ENCODE measurements at places on chromosomes 4 and X.

GRCh38 chrX:10753116-10753515 lies 132.7 kb upstream of the MID1 start:
- DNase-seq, result no peak

DNA sequence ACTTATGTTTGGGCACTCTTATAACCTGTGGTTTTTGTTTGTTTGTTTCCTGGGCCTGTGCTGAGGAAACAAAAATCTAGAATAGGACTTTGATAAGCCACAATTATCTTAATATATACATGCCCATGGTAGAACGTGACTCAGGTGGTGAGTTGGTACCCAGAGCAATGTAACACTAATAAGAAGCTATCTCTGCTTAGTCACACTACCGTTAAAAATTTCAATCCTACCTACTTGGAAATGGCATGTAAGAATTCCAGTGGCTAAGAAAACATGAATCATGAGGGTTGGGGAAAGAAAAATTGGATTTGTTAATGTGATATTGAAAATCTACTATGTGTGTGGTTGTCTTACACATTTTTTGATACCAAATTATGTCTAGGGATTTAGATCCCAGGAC lies 30.5 kb upstream of the ADGRG2 start:
- DNase-seq, result no peak

- DNase-seq, result no peak
These were observed 952 bp downstream of the ARSD start for GRCh38 chrX:2928191-2928582.

- no peak for DNase-seq
These were observed 37.6 kb downstream of the CCNQ start for GRCh38 chrX:153561337-153561736.

DNA sequence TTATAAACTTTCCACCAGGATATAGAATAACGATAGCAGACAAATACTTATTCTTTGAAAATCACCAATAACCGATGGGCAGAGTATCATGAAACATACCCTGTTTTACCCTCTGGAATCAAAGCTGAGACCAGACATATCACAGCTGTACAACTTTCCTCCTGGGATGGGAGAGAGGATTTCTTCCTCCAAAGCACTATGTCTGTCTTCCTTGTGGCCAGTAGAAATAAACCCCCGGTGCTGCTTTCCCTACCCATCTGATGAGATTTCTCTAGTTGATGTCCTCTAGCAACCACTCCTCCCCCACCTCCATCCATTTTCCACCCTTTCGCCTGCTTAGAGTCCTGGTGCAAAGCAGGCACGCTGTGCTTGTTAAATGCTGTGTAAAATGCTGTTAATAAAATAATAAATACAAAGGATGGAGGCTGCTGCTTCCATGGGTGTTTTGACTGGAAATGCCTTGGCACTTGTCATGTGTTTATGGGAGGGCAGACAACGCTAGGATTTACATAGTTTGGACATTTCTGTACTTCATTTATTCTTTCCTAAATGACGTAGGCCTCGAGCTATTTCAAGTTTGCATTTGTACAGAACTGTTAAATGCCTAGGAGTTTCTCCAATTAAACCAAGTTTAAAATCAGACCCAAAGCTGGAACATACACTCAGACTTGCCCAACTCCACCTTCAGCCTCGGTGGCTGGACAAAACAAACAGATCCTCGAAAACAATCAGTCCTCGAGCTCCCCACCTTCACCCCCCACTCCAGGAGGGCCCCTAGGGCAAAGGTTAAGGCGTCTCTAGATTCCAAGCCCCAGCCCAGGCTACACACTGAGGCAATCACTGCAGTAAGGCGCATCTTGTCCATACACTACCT lies 10.1 kb downstream of the BCOR start:
- DNase-seq, result no peak

DNA sequence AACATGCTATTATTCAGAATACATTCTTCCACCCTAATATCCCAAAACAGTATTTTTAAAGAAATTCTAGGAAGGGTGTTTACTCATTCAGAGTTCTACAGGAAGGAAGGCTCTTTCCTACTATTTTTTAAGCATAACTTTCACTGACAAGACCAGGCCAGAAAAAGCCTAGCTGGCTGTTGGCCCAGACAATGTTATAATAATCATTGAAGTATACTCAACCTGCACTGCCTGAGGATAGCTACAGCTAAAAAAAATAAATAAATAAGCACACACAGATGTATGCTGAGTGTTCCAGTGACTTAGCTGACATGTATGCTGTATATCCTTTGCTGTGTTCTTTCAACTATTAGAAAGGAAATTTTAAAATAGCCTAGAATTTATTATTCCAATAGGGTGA lies 145.8 kb upstream of the SPRY1 start:
- no peak for DNase-seq

GRCh38 chr4:70678383-70678999 lies 9.8 kb upstream of the UTP3 start:
- DNase-seq, result no peak

GRCh38 chrX:95346856-95347255 lies 1337.8 kb upstream of the DIAPH2 start:
- no peak for DNase-seq

DNA sequence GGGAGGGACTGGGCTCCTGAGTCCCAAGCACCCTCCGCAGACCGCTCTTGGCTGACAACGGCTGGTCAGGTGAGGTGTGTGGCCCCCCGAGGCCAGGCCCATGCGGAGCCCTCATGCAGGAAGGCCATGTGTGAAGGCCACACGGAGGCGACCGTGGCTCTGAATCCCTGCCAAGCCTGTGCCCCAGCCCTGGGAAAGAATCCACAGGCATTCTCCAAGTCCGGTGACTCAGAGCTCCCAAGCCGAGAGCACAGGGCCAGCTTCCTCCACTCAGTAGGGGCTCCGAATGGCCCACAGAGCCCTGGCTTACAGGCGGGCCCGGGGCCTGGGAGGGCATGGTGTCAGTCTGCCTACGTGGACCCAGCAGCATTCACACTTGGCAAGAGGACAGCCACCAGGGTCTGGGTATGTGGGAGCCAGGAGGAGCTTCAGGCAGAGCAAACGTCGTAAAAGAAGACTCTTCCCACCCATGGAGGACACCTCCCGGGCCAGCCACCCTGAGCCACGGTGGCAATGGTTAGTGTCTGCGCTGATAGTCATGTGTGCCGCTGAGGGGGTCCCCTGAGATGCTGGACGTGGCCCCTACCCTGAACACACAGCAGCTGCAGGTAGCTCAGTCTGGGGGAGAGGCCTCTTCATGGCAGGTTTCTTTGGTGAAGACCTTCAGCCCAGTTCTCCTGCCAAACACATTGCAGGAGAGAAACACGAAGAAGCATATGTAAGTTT lies 105.7 kb downstream of the PSAPL1 start:
- no peak for DNase-seq

- no peak for DNase-seq
These were observed 246.9 kb downstream of the FBXO8 start for GRCh38 chr4:174036576-174036975.

DNA sequence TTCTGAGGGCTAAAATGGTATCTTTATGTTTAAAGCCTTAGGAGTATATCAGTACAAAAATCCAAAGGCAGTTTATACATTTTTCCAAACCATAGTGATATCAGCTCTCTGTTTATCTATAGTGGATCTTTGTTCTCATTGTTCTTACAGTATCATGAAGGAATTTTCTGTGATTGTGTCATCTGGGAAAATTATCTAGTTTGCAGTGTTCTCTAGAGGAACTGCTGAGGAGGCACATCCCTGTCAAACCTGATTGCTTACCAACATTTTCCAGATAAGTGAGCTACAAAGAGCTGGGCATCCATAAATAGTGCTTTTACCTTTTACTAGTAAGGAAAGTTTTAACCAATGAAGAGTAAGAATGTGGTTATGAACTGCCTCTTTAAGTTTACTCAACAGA lies 44.9 kb upstream of the SLC25A31 start:
- no peak for DNase-seq

DNA sequence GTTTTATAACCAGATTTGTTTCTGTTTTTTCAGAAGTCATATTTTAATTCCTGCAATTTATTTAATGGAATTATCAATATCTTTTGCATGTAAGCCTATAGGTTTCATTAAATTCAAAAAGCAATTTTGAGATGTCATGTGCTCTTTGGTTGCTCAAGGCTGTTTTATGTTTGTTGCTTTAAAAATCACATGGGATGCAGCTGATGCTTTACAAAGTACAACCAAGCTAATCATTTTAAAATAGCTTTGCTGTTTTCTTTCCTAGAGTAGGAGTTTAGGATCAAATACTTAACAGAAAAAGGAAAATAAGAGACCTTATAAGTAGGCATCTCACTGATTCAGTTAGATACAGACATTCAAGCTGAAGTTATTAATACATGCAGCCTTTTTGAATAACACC lies 11.3 kb downstream of the CPEB2 start:
- DNase-seq, result no peak

DNA sequence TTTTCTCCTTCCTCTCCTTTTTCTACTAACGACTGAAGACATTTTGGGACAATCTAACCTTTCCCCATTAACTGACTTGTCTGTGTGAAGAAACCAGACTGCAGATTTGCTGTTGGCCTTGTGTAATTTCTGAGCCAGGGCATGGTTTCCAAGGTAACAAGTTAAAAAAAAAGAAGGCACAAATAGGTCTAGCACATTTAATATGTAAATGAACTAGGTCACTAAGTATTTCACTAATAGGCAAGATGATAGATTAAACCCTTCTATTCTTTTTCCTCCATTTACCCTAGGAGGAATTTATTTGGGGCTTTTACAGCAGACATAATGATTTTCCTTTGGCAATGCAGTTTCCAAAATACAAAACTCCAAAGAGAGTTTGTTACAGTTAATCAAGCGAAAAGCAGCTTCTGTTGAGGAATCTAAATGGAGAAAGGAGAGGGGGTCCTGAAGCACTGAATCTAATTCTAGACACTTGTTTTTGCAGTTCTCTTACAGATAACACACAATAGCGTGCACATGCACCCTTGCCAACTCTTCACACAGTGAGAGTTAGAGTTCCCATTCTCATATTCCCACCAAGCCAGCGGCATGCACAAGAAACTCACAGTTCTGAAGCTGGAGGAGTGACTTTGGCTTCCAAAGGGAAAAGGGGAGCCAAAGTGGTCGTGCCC lies 72.0 kb downstream of the TSPAN5 start:
- no peak for DNase-seq

DNA sequence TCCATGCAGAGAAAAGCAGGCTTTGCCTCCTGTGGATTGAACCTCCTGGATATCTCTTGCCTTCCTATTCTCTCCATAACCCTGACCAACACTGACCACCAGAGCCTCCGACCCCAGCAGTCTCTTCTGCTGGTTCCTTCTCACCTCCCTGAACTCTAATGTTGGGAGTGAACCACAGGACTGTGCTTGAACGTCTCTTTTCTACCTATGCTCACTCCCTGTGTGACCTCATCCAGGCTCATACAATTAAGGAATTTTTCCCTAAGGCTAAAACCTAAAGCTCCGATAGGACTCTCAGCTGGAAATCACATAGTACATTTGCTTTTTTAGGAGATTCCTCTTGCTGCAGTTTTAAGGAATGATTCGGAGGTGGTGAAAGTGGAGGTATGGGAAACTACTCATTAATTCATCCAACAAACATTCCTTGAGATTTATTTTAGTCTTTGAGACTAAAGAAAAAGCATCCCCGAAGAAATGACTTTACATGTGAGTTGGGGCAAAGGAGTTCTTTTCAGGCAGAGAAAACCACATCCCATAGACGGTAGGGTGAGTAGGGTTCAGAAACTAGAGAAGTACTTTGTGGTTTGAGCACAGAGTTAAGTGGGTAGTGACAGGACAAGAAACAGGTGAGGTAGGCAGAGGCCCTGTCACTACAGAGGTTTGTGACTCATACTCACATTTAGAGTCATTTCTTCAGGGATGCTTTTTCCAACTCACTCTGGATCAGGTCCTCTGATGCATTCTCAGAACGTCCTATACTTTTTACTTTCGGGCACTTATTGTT lies 30.8 kb downstream of the NDNF start:
- no peak for DNase-seq

GRCh38 chrX:39677585-39677977 lies 420.2 kb downstream of the BCOR start:
- DNase-seq, result peak; percentile 36

GRCh38 chr4:7735961-7736360 lies 203.7 kb downstream of the AFAP1 start:
- DNase-seq, result no peak

GRCh38 chr4:101357751-101358150 lies 10.4 kb upstream of the PPP3CA start:
- no peak for DNase-seq

GRCh38 chrX:109793191-109793590 lies 60.1 kb upstream of the ACSL4 start:
- no peak for DNase-seq

- no peak for DNase-seq
These were observed 37.8 kb downstream of the SEPTIN6 start for GRCh38 chrX:119655125-119655524.

DNA sequence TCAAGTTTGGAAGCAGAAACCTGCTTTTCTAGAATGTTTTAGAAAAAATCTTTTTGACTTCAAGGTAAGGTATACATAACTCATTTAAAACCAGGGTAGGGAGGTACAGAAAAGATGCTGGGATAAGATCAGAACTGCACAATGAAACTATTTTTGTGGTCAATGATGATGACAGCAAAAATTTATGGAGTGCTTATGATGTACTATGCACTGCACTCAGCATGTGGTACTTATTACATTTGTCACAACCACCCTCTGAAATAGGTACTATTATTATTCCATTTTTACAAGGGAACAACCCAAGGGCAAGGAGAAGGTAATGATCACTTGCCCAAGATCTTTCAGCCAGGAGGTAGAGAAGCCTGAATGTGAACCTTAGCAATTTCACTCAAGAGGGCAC lies 8.0 kb downstream of the GPM6B start:
- no peak for DNase-seq

DNA sequence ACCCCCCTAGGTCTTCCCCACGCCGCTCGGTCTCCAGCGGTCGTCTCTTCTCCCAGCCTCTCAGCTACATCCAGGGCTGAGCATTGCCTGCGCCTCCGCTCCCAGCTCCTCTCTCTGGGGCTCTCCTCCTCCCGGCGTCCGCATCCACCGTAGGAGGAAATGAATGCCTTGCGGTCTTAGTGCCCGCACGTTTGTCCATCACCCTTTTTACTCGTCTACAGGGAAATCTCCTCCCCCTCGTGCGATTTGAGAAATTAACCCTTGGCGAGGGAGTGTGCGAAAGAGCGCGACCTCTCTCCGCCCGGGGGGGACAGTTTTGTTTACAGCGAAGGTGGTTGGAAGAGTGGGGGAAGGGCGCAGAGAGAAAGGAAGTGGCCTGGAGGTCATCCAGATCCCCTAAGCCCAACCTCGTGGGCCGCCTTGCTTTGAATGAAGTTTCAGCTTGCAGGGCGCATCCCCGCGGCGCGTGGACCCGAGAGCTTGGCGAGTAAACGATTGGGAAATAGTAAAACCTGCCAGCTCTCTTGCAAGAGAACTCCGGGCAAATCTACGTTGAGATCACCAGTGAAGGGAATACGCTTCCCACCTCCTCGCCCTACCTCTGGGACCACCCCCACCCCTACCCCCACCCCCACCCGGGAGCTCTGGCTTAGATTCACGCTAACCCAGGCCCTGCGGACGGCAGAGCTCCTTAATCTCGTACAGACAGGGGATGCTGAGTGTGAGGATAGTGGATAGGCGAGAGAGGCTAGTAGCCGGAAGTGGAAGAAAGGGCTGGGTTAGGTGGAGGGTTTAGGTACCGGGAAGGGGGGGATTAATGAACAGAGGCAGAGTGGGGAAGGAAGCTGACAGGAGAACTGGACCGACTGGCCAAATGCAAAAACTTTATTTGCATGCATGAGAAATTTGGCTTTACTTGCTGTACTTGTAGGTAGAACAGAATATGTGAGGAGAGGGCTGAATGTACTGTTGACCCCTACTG lies at the start of gene ELOVL6:
ELOVL6 (minus strand) TSS at position 181 of the 982 bp plus-strand sequence. CDS start 280 bp downstream, outside the sequence.
- DNase-seq, result peak; percentile 76

- no peak for DNase-seq
These were observed at the start of gene RAB33A for GRCh38 chrX:130171446-130172126. Gene RAB33A (plus strand): TSS chrX:130171962. CDS start chrX:130172063, 101 bp downstream.

GRCh38 chr4:68074397-68074796 lies 55.3 kb downstream of the TMPRSS11F start:
- DNase-seq, result no peak

All from liver (tissue), 10 donors.